Effector memory CD4-positive, alpha-beta T cell (primary cell): ENCODE measurements at places on chromosomes 13 and 19.

DNA sequence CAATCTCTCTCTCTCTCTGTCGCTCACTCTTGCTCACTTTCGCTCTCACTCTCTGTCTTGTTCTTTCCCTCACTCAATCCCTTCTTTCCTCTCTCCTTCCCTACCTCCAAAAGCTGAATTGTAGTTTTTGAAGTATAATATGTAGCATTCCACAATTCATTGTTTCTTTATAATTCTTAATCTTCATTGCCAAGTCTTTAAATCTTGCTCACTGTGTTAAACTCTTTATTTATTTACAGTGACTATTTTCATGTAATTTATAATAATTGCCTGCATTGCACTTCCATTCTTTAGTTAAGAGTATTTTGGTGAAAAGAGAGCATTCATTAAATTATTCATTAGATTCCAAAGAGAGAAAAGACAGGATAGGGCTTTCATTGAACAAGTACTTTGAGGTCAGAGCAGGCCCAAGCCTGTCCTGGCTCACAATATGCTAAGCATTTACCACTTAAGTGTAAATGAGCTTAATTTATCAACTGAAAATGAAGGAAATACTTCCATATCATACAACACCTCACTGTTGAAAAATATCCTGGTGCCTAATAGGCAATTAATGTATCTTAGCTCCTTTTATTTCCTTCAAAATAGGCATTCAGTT, 257.4 kb upstream of the SLITRK1 start:
- no peak for DNase-seq

DNA sequence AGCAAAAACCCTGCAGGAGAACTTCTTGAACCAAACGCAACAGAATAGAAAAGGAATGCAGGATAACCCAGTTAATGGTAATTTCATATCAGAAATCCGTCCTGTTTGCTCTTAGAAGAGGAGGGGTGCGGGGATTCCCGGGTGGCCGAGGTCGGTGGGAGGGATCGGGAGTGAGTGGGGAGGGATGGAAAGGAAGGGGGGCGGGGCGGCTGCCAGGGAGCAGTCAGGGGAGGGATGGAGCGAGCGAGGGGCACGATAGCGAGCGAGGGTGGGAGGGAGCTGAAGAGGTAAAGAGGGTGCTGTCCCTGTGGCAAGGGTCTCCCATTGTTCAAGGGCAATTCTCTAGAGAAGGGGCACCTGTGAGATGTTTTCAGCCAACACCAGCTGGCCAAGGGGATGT, 26.5 kb downstream of the CD177 start:
- no peak for DNase-seq

GRCh38 chr13:44221657-44222056, 152.0 kb upstream of the SERP2 start:
- DNase-seq = no peak

DNA sequence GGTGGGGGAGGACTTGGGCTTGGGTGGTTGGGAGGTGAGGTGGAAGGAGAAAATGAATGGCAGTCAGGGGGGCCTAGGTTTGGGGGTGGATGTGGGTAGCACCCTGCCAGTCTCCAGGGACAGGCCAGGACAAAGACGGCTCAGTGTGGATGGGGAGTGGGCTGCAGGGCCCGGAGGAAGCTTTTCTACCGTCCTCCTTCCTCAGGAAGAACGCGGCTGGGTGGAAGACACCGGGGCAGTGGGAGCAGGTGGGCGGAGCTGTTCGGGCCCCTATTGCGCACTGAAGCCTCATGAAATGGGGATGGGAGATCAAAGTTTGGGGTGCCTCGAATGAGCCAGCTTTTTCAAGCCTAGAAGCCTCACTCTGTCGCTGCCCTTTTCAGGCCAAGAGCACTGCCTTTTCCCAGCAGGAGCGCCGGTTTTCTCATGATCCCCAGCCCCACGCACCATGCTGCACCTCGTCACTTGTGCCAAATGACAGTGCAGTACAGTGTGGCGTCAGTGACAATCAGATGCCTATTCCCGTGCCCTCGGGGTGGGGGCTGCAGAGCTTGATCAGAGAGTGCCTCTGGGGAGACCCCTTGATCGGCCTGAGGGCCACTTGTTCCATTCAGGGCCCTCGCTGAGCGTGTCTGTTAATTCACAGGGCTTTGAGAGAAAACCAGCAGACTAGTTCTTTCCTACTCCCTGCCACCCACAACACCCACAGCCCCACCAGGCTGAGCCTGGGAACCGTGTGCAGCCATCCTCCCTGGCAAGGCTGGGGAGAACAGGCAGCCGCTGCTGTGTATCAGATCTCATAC, 1.5 kb downstream of the CALM3 start:
- DNase-seq = no peak
